ENCODE measurements at places on chromosomes 7 and 10. TPM values are rescaled to one million over a fixed set of nuclear protein-coding genes. Genes with fewer than 3 reads are reported as not detected.

The CFAP70 gene
- 1.8 TPM for total RNA-seq

The SFRP4 gene
- 11.0 TPM for total RNA-seq

DNA sequence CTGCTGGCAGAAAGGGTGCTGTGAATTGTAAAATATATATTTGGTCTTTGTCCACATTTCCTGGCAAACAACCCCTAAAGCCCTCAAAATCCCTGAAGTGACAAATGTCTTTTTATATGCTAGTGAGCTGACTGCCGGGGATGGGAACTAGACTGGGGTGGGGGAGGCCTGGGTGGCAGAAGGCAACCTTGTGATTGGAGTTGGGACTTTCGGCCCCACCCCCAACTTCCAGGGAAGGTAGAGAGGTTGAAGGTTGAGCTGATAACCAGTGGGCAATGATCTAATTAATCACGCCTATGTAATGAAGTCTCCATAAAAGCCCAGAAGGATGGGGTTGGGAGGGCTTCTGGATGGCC, 2.7 kb downstream of the EPHA1 start:
- no peak for ATAC-seq

- ATAC-seq, result no peak
Measured at GRCh38 chr7:51135576-51135975, 181.0 kb downstream of the COBL start.

DNA sequence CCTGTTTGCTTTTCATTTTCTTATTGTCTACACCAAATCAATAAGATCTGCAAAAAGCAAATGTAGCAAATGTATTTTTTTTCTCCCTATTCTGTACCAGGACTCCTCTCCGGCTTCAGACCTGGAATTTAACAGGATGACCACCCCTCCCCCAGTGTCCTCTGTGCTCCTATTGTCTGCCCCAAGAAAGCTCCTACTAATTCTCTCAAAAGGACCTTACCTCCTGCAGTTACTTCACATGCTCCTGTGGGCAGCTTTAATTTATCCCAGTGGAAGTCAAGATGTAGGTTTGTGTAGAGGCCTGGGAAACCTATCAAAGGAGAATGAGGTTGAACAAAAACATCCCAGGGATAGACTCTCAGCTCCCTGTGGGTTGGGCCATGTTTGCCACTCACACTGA, 31.3 kb downstream of the PLXNA4 start:
- ATAC-seq, result no peak

DNA sequence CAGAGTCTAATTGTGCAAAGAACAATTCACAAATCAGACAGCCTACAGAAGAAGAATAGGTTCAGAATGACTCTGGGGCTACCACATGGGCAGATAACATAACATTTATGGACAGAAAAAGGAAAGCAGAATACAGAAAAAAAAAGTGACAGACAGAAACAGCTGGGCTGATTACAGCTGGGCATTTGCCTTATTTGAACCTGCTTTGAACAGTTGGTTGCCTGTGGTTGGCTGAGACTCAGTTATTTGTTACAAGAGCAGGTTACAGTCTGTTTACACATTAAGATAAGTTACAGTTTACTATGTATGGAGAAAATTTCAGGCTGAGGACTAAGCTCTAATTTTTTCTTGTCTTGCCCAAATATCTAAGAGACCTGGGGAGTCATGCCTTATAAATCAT, 327.2 kb downstream of the GALNT17 start:
- ATAC-seq, result no peak

The GTF2IRD2 gene
- 45.6 TPM for total RNA-seq

DNA sequence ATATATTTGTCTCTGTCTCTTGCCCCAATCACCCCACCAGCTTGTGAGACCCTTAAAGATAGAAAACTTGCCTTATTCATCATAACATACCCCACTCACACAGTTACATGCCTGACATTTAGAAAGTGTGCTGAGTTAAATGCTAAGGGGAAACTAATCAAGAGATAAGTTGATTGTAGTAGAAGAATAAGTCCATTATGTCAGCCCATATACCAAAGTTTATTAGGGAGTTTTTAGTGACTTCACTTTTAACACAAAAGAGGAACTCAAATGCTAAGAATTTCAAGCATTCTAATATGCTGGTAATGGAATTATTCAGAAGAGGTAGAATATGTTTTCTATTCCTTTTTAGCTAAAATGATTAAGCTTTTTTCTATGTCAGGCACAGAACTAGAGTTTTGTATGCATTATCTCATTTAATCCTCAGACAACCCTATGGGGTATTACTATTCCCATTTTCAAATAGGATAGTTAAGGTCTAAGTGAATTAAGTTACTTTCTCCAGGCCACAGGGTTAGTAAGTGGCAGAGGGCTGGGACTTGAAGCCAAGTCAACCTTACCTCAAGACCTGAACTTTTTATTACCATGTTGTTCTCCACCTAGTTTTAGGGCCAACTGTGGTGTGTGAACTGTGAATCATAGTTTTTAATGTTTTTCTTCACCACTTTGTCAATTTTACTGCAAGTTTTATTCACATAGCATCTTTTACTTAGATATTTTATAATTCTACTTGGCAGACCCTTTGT, 19.6 kb downstream of the ASAH2 start:
- ATAC-seq, result no peak

DNA sequence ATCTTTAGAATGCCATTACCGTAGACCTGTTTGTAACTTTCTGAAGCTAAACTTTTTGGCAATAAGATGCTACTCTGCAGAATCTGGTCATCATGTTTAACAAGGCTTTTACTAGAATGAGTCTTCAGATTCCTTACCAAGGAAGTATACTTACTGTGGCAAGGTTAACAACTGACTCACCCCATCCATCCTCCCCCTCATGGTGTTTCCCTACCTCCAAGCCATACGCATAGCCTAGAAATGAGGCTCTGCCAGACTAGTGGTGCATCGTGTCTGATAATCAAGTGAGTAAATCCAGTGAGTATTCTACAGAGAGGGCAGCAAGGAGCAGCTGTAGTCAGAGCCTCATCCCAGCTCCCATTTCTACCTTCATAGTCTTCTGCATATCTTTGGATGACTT, 223.6 kb downstream of the IPMK start:
- no peak for ATAC-seq

GRCh38 chr10:103678178-103678526, 177.2 kb downstream of the SH3PXD2A start:
- ATAC-seq, result peak; percentile 85

DNA sequence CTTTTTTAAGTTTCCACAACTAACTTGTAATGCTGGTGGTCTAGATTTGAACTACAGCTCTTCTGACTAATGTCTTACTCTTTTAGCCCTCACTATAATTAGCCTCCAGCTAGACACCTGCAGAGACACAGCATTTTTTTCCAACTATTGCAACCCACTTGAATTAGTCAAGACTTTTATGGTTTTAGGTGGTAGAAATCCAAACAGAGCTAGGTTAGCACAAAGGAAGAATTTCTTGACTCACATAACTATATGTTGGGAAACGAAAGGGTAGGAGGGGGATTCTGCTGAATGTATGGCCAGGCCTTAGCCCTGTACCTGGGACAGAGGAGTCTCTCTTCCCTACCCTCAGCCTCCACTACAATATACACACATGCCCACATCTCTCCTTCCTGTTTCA, 586.1 kb downstream of the INHBA start:
- ATAC-seq, result no peak

- no peak for ATAC-seq
Measured at GRCh38 chr7:22348379-22348778, 8.6 kb downstream of the RAPGEF5 start.

- ATAC-seq, result no peak
Measured at GRCh38 chr10:16816830-16817124, 447 bp downstream of the RSU1 start.

GRCh38 chr7:44912775-44913347, 27.5 kb upstream of the PURB start:
- ATAC-seq, result no peak

The GIMAP8 gene
- total RNA-seq, result 11.8 TPM

The TMEM273 gene
- 24.0 TPM for total RNA-seq

GRCh38 chr7:99028261-99028973, 115.5 kb downstream of the SMURF1 start:
- ATAC-seq, result no peak

The AHR gene
- 67.6 TPM for total RNA-seq

DNA sequence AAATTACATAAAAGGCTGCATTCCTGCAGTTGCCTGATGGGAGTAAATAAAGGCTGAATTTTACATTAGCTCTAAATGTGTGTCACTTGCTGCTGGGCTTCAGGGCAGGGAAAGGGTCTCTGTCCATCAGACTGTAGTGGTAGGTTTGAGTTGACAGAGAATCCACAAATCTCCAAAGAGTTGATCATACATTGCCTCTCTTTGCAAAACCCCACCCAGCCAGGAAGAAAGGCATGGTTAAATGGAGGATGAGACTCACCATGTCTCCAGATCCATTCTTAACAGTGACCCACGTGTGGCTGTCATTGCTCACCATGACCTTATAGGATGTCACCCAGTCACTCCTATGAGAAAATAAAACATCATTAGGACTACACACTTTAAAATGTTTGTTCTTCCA, 92.8 kb downstream of the CPXM2 start:
- no peak for ATAC-seq

DNA sequence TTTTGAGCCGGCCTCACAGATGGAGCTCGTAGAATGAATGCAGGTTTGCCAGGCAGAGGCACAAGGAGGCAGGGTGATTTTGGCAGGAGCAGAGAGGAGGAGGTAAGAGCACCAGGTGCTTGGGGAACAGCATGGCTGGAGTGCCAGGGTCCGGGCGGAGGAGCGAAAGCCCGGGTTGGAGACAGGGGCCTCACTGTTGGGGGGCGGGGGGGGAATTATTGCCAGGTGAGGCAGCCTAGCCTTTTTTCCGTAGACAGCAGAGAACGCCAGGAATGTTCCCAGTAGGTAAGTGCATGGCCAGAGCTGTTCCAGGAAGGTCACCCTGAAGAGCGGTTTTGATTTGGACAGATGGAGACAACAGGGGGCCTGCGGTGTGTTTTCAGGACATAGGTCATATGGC, 9.5 kb downstream of the SRRM3 start:
- no peak for ATAC-seq

DNA sequence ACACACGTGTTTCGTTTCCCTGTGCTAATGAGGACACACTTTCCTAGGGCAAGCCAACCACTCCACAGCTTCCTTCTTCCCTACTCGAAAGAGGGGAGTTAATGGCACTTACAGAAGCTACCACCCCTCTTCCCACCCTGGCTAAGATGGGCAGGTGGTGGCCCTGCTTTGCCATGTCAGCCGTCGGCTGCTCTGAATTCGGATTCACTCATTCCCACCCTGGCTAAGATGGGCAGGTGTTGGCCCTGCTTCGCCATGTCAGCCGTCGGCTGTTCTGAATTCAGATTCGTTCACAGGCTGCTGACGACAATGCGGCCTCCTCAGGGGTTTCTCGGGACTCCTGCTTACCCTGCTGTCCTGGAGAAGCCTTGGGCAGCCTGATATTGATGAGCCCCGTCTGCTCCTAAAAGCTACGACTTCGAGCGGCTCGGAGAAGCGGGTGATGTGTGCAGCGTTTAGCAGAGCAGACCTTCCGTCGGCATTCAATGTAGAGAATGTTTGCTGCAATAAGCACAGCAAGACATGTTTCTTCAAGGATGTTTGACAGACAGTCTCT, 56.2 kb upstream of the PPP2R2D start:
- ATAC-seq, result no peak

DNA sequence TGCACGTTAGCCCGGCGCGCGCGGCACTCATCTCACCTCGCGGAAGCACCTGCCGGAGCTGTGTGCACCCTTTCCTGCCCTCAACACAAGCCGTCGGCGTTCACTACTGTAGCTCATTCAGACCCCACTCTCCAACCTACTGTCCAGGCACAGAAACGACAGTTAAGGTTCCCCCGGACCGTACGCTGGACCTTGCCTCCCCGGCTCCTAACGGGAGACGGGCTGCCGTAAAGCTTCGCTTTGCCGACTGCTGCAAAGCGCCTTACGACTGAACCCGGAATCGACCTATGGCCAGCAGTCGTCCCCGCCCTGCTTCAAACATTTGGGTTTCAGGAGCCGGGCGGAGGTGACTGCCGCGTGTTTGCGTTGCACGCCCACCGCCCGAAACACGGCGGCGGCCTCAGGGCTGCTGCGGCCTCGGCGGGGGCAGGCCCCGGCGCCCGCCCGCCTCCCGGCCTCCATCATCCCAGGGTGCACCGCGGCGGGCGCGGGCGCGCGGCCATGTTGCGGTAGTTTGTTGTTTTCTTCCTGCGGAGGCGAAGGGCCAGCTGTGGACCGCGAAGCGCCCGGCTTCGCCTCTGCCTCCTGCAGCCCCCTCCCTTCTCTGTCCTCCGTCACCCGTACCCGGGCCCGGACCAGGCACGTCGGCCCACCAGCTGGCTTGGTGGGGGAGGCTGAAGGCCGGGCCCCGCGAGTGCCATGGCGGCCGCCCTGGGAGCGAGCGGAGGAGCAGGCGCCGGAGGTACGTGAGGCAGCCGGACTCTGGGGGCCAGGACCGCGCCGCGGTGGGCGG, at the start of gene RBM33:
TSS of gene RBM33 (plus strand) at position 484 of the 793 bp plus-strand sequence. CDS start at position 700, 216 bp downstream.
- ATAC-seq, result peak; percentile 90

GRCh38 chr10:118310822-118311221, 31.3 kb downstream of the FAM204A start:
- ATAC-seq, result no peak

GRCh38 chr7:24987331-24987842, 7.4 kb upstream of the OSBPL3 start:
- ATAC-seq, result no peak

GRCh38 chr10:52463826-52464225, 149.7 kb downstream of the DKK1 start:
- no peak for ATAC-seq

The EVX1 gene
- total RNA-seq, result not detected

GRCh38 chr10:95767884-95768556, 12.1 kb downstream of the ENTPD1 start:
- ATAC-seq, result peak; percentile 60

- ATAC-seq, result no peak
Measured at GRCh38 chr10:59885430-59886134, 20.8 kb downstream of the CCDC6 start.

GRCh38 chr7:131502810-131503508, 53.5 kb downstream of the PODXL start:
- peak; percentile 44 for ATAC-seq

The SPAM1 gene
- not detected for total RNA-seq

The OR6B1 gene
- not detected for total RNA-seq

The SERPINE1 gene
- total RNA-seq, result 28.2 TPM

GRCh38 chr7:131004371-131004770, 270.4 kb upstream of the KLF14 start:
- no peak for ATAC-seq

DNA sequence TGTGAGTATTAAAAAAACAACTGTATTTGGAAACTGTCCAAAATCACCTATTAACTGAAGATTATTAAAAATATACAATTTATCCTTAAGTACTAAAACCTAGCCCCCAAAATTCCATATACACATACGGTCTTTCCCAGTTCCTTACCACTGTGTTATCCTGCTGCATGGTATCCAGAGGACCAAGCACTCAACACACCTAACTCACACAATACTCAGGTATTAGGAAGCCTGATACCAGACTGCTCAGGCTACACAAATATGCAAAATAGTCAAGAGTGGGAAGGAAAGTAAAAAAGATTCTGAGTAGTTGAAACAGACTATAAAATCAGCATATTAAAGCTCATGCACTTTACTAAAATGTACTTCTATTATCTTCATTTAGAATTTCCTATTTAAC, 67.2 kb downstream of the EPC1 start:
- ATAC-seq, result no peak

GRCh38 chr7:88090671-88091070, 129.2 kb downstream of the SRI start:
- no peak for ATAC-seq

All from gastroesophageal sphincter (tissue), 4 donors.